Skeletal muscle tissue (tissue), 5 donors: ENCODE measurements at places on chromosomes 5 and 9. TPM values are rescaled to one million over a fixed set of nuclear protein-coding genes. Genes with fewer than 3 reads are reported as not detected.

Gene PCSK1
- not detected for total RNA-seq

Gene PLEKHG4B
- 0.52 TPM for total RNA-seq

Gene TRAF2
- 4.7 TPM for total RNA-seq

Gene TNFSF15
- total RNA-seq: 0.52 TPM

Gene TMEM252
- not detected for total RNA-seq

Gene SLC4A9
- not detected for total RNA-seq

Gene CACNA1B
- total RNA-seq: under 0.01 TPM

Gene IFNA21
- not detected for total RNA-seq

Gene HNRNPA0
- total RNA-seq: 18.8 TPM

Gene PRRX2
- 3.1 TPM for total RNA-seq

Gene CA9
- under 0.01 TPM for total RNA-seq

Gene OR1L4
- total RNA-seq: not detected

Gene NTNG2
- under 0.01 TPM for total RNA-seq
